NK-92 treated with Interleukin-12 subunit alpha and Interleukin-12 subunit beta, amount 100 ng/mL, for 24 hours (cell line): ENCODE measurements at places on chromosomes 11 and 22.

DNA sequence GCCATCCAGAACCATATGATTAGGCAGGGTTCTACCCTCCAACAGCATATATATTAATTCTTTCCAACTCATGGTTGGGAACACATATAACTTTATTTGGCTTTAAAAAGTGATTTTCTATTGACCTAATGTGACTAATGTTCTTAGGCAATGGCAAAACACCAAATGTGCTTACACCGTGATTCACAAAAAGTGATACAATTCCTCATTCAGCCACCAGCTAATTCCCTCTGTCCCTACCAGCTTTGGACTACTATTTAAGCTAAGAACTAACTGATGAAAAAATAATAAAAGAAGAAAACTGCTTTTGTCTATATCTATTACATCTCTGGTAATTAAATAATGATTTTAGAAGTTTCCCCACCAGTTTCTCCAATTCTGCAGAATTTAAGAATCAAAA is 4.7 kb downstream of the CTSC start:
- DNase-seq, result no peak

- no peak for DNase-seq
Observed at GRCh38 chr22:49532869-49533802, 294.5 kb downstream of the BRD1 start.

DNA sequence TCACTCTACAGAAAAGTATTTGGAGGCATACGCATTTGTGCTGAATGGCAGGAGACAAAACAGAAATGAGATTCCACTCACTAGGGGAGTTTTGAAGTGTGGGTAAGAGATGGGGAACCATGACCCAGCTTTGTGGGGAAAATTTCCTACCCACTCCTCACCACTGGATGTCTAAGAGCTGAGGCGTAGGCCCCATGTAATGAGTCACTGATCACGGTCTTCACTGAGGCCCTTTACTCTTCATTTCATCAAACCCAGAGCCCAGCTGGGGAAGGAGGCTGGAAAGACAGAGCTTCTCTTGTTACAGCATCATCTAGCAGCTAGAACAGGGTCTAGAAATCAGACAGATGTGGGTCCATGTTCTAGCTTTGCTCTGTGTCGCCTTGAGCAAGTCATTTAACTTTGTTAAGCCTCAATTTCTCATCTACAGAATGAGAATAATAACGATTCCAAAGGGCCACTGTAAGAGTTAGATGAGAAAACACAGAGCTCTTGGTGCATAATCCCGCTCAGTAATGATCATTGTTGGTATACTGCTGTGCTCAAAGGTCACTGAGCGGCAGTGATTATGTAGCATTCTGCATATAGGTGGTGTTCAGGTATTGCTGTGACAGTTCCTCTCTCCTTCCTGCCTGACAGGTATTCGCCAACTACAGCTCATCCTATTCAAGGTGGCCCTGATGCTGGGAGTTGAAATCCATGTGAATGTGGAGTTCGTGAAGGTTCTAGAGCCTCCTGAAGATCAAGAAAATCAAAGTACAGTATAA is 97.2 kb downstream of the MICAL2 start:
- DNase-seq, result no peak

GRCh38 chr11:69437001-69437875 is 44.2 kb upstream of the LINC01488 start:
- DNase-seq, result no peak

DNA sequence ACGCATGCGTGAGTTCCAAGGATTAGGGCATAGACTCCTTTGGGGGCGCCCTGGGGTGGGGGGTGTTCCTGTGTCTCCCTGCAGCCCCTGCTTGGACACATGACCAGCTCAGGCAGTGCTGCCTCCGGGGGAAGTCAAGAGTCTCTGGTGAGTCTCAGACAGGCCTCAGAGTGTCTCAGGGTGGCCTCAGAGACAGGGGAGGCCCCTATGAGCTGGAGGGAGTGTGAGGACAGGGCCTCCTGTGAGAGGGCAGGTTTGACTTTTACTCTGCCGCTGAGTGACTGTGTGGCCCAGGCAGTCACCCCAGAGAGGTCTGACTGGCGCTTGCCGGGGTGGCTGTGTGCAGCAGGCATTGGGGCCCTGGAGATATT is 41.2 kb upstream of the KCNQ1OT1 start:
- DNase-seq, result no peak

DNA sequence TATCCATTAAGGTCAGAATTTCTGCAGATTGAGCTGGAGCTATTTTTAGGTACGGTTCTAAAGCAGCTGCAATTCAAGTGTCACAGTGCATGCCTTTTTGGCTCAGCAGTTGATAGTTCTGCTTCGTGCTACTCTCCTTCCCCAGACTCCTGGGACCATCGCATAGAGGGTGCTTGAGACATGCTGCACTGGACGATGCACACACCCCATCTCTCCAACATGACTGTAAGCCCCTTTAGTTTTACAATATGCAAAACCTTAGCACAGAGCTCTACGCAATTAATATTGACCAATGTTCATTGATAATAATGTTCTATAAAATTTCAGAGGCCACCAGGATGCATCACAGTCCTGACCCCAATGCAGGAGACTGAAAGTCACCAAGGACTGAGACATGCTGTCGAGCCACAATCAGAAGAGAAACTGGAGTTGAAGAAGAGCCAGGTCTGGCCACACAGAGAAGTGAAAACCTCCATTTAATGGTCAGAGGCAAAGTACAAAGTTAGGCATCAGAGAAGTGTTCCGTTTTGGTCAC is 120.9 kb upstream of the ZC3H12C start:
- DNase-seq, result no peak

DNA sequence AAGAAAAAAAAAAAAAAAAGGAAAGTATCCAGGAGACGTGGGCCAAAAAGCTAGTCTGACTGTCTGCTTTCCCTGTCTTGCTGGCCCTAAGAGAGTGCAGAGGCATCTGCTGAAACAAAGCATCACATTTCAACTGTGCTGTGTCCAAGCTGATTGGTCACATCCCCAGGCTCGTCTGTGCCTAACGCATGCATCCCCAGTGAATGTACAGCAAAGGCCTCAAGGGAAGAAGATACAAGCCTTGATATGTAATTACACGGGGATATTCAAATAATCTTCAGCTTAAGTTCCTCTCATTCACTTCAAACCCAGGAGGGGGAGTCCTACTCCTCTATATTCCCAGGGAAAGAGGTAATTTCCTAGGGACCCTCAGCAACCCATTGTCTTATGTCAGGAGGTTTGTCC is 5.4 kb upstream of the SORL1 start:
- DNase-seq, result no peak

DNA sequence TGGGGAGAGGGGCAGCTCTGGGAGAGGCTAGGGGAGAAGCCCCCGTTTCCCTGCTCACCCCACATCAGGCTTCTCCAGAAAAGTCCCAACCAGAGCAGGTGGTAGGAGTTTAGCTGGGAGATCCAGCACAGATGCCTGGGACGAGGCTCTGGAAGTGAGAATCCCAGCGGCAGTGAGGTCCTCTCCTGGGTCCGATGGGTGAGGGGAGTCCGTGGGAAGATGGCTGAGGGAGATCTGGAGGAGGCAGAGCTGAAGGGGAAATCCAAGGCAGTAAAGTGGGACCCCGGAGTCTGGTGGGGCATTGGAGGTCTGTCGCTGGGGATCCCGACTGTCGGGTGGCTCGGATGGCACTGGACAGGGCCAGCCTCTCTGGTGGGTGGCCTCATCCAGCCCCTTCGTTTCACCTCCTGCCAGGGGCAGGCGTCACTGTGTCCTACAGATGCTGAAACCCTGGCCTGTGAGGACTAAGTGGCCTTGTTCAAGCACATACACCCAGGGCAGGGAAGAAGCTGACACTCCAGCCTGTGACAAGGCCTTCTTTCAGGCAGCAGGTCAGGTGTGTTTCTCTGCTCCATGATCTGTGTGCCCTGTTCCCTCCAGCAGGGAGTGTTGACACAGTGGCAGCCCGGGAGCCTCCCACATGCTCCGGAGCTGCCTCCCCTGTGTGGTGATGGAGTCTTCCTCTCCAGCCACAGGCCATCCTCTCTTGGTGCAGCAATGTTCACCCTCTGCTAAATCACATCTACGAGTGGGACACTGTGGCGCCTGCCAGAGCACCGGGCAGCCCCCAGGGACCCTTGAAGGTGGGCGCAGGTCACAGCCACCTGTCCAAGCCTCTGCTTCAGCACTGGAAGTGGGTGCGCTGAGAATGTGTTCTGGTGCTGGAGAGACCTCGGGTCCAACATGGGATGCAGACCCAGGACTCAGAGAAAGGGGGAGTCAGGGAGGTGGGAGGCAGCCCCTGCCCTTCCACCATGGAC is 850.8 kb downstream of the BRD1 start:
- no peak for DNase-seq

DNA sequence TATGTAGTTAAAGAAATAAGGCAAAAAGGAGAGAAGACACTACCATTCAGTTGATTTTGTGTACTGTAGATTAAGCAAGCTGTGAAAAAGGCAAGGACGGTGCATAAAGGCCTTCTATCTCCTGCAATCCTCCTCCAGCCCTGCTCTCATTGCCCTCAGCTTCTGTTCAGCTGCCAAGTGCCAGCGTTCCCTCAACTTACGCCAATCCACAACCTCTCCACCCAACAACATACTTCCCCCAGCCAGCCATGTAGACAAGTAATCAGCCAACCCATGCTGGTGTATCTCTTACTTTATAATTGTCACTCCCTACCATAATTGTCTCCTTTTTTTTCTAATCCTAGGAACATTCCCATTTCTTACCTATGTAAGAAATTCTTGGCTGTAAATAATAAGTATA is 30.1 kb upstream of the ANO5 start:
- no peak for DNase-seq

DNA sequence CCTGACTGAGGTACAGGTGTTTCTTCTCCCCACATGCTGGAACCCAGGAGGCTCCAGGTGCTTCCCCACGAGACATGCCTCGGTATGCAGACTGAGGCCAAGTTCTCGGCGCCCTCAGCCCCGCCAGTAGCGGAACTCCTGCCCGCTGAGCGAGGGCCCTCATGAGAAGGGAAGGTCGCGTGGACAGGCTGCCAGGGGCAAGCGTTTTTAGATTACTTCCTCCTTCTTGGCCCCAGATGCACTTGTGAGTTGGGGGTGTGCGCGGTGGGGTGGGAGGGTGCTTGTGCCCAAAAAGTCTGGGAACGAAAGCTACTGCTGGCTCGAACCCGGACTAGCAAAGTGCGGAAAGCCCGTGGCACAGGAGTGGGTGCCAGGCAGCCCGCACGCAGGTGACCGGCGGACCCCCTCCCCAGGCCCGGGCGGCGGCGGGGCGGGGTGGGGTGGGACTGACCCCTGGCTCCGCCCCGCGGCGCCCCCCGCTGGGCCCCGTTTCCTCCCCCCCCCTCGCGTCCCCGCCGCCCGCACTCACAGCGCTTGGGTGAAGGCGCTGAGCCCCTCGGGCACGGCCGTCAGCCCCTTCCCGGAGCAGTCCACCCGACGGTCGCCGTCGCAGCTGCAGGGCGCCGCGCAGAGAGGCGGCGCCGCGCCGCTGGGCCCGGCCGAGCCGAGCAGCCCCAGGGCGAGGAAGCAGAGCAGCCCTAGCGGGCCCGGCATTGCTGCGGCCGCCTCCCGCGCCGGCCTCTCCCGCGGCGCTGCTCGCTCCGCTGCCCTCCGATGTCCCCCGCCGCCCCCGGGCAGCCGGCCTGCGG is 797 bp downstream of the LGR4 start:
- no peak for DNase-seq

DNA sequence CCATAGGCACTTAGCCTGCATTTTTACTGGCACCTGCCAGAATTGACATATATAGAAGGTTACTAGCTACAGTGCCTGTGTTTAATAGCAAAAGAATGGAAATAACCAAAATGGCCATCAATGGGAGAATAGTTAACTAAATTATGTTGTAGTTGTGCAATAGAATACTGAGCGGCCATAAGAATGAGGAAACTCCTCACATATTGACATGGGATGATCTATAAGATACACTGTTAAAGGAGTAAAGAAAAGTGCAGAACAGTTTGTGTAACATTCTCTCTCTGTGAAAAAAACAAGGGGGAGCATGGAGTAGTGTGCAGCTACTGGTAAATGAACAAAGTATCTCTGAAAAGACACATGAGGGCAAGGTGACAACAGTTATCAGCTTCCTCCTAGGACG is 21.5 kb downstream of the ARAP1 start:
- DNase-seq, result no peak

GRCh38 chr11:82210011-82210410 is 523.7 kb downstream of the FAM181B start:
- DNase-seq, result no peak

DNA sequence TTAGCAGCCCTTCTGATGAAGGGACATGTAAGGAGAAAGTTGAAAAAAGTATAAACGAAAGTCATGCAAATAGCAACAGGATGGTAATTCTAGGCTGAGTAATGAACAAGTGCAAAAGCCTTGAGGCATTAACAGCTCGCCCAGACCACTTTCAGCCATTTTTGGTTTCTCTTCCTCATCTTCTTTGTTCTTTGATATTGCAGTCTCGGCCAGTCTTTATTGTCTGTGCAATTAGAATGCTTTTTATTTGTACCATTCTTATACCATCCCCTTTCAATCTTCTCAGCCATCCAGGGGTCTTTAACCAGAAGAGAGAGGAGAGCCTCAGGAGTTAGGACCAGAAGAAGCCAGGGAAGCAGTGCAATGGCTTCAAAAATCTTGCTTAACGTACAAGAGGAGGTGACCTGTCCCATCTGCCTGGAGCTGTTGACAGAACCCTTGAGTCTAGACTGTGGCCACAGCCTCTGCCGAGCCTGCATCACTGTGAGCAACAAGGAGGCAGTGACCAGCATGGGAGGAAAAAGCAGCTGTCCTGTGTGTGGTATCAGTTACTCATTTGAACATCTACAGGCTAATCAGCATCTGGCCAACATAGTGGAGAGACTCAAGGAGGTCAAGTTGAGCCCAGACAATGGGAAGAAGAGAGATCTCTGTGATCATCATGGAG is 7.3 kb downstream of the TRIM34 start:
- DNase-seq, result no peak

DNA sequence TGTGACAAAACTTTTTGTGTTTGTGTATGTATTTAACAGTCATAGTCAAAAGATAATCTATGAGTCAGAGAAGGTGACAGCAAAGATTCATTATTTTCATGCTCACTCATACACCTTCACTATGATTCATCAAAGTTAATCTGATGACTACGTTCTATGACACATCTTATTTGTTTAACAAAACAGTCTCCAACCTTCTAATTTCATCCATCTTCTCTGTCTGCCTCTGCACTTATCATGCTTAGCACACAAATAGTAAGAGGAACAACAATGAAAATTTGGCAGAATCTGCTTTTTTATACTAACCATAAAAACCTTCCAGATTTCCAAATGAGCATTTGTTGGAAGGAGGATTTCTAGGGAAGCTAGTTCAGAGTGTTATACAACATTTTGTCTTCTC is 568.9 kb downstream of the LUZP2 start:
- no peak for DNase-seq

DNA sequence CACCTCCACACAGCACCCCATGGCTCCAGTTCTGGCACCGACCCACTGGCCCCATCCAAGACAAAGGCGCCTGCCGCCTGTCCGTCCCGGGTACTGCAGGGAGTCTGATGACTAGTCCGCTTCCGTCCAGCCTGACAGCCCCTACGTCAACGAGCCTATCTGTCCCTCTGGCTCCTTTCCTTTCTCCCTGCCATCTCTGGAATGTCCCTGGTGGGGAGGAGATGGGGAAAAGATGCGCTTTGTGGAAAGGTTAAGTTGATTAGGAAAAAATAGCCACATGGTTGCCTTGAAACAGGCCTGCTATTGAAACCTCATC is 10.4 kb downstream of the PDGFB start:
- no peak for DNase-seq
